ENCODE measurements at places on chromosomes 12 and 14.

- H3K36me3 ChIP-seq: peaks cover 10% of the 10 kb centered on the region
- H3K27me3 ChIP-seq: no peaks in the 10 kb centered on the region
- no peak for DNase-seq
- H3K27ac ChIP-seq: no peak overlapping the region
- H3K4me1 ChIP-seq: peaks cover 2% of the 10 kb centered on the region
- no peak overlapping the region for H3K4me3 ChIP-seq
These were observed 42.7 kb downstream of the AEBP2 start for GRCh38 chr12:19482036-19482435.

- peaks cover 46% of the 10 kb centered on the region for H3K36me3 ChIP-seq
- H3K4me1 ChIP-seq: peaks cover 9% of the 10 kb centered on the region
- peak overlapping the region; percentile 95 for H3K4me3 ChIP-seq
- no peaks in the 10 kb centered on the region for H3K27me3 ChIP-seq
- DNase-seq: no peak
These were observed 615 bp downstream of the DDX51 start for GRCh38 chr12:132143336-132144071.

- no peaks in the 10 kb centered on the region for H3K4me1 ChIP-seq
- DNase-seq: no peak
- H3K36me3 ChIP-seq: no peaks in the 10 kb centered on the region
- H3K4me3 ChIP-seq: no peak overlapping the region
- no peaks in the 10 kb centered on the region for H3K27me3 ChIP-seq
These were observed 73.4 kb upstream of the PPM1H start for GRCh38 chr12:63008372-63008771.

GRCh38 chr14:91058042-91058581 lies 2.3 kb downstream of the RPS6KA5 start:
- DNase-seq: no peak
- no peaks in the 10 kb centered on the region for H3K27me3 ChIP-seq
- H3K36me3 ChIP-seq: no peaks in the 10 kb centered on the region
- H3K4me1 ChIP-seq: no peaks in the 10 kb centered on the region
- no peak overlapping the region for H3K27ac ChIP-seq

DNA sequence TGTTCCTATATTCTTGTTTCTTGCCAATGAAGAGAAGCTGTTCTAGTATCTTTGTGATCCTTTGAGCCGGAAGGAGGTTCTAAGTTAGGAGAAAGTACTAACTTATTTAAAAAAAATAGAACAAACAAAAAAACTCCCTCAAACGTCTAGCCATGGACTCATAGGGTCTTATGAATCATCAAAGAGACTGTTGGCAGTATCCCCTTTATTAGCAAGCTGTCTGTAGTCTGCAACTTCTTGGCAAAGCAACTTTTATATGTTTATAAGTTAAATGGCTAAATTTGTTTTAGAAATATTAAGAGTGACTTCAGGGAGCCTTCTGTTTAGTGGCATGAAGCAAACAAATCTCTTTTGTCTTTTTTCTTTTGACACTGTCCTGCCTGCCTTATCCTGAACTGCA lies 291.9 kb downstream of the FUT8 start:
- no peak overlapping the region for H3K4me3 ChIP-seq
- no peaks in the 10 kb centered on the region for H3K36me3 ChIP-seq
- no peaks in the 10 kb centered on the region for H3K27me3 ChIP-seq
- DNase-seq: peak; percentile 75
- H3K4me1 ChIP-seq: peaks cover 5% of the 10 kb centered on the region
- H3K27ac ChIP-seq: no peak overlapping the region

GRCh38 chr12:88303335-88303734 lies 161.2 kb downstream of the TMTC3 start:
- H3K27ac ChIP-seq: no peak overlapping the region
- no peak overlapping the region for H3K4me3 ChIP-seq
- H3K27me3 ChIP-seq: no peaks in the 10 kb centered on the region
- peaks cover 14% of the 10 kb centered on the region for H3K4me1 ChIP-seq
- H3K36me3 ChIP-seq: no peaks in the 10 kb centered on the region

- no peak overlapping the region for H3K4me3 ChIP-seq
- no peaks in the 10 kb centered on the region for H3K36me3 ChIP-seq
- H3K4me1 ChIP-seq: no peaks in the 10 kb centered on the region
- no peak overlapping the region for H3K27ac ChIP-seq
These were observed 1.4 kb downstream of the LRTM2 start for GRCh38 chr12:1821805-1822204.

- H3K36me3 ChIP-seq: no peaks in the 10 kb centered on the region
- H3K27ac ChIP-seq: no peak overlapping the region
- no peak overlapping the region for H3K4me3 ChIP-seq
- peaks cover 8% of the 10 kb centered on the region for H3K4me1 ChIP-seq
These were observed 5.8 kb downstream of the IGF1 start for GRCh38 chr12:102474438-102475064.

DNA sequence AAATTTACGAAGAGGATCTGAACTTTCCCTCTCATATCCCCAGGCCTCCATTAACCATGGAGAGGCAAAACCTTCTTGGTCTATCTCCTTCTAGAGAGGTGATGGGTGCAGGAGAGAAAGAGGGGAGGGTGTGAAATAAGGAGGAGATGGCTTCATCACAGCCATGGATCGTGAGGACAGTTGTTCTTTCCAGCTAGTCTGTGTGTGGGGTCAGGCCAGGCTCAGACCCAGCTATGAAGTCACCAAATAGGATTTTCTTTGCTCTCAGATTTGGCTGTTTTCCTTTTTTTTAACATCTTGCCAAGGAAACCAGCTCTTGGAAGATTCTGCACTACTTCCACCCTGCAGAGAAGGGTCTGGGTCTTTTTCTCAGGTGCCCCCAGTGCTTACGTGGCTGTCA lies 64.9 kb upstream of the FAM181A start:
- H3K4me1 ChIP-seq: no peaks in the 10 kb centered on the region
- no peaks in the 10 kb centered on the region for H3K27me3 ChIP-seq
- H3K36me3 ChIP-seq: no peaks in the 10 kb centered on the region

- no peak for DNase-seq
- H3K27me3 ChIP-seq: no peaks in the 10 kb centered on the region
- no peaks in the 10 kb centered on the region for H3K4me1 ChIP-seq
- no peak overlapping the region for H3K27ac ChIP-seq
These were observed 1244.4 kb upstream of the SEL1L start for GRCh38 chr14:82778008-82778590.

GRCh38 chr12:32398181-32398580 lies 1.2 kb upstream of the FGD4 start:
- H3K4me1 ChIP-seq: no peaks in the 10 kb centered on the region
- H3K4me3 ChIP-seq: no peak overlapping the region
- peaks cover 33% of the 10 kb centered on the region for H3K27me3 ChIP-seq
- no peak for DNase-seq

GRCh38 chr12:51036279-51036678 lies 10.1 kb upstream of the SLC11A2 start:
- DNase-seq: no peak
- H3K36me3 ChIP-seq: no peaks in the 10 kb centered on the region
- no peak overlapping the region for H3K27ac ChIP-seq
- no peaks in the 10 kb centered on the region for H3K4me1 ChIP-seq
- H3K27me3 ChIP-seq: no peaks in the 10 kb centered on the region
- no peak overlapping the region for H3K4me3 ChIP-seq

GRCh38 chr14:105299654-105300541 lies 903 bp downstream of the BRF1 start:
- H3K4me3 ChIP-seq: peak overlapping the region; percentile 96
- H3K36me3 ChIP-seq: no peaks in the 10 kb centered on the region
- H3K27me3 ChIP-seq: no peaks in the 10 kb centered on the region

DNA sequence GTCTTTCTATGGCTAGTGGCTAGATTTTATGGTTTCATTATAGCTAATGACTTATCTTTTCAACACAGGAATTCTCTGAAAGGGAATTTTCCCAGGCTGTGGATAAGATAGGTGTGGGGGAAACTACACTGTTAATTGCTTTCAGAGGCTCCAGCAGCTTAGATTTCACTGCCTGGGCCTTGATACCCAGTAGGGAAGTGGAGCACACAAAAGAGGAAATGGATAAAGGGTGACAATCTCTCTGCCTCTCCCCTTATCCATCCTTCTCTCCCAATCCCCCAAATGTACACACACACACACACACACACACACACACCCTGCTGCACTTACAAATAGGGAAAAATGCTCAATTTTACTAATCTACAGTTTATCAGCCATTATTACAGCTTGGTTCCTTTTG lies 19.1 kb downstream of the SIX4 start:
- no peak overlapping the region for H3K27ac ChIP-seq
- no peak for DNase-seq
- H3K36me3 ChIP-seq: no peaks in the 10 kb centered on the region
- no peaks in the 10 kb centered on the region for H3K4me1 ChIP-seq
- H3K27me3 ChIP-seq: no peaks in the 10 kb centered on the region
- no peak overlapping the region for H3K4me3 ChIP-seq

DNA sequence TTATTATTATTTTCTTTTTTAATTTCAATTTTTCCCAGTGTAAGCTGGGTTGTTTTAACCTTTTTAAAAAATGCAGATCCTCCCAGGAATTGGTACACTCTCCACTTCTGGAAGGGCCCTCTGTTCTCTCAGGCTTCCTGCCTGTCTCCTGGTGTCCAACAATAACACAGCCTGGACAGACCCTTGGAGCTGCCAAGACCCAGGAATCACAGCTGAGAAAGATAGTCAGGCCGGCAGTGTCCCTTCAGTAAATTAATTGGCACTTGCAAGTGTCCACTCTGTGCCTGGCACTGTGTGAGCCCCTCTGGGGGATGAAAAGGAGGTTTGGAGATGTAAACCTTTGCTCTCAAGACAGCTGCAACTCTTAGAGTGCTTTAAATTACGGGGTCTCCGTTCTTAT lies 113.3 kb downstream of the SMOC1 start:
- H3K4me3 ChIP-seq: no peak overlapping the region

- H3K36me3 ChIP-seq: no peaks in the 10 kb centered on the region
- no peaks in the 10 kb centered on the region for H3K4me1 ChIP-seq
- peak; percentile 47 for DNase-seq
- H3K27me3 ChIP-seq: no peaks in the 10 kb centered on the region
- H3K27ac ChIP-seq: no peak overlapping the region
These were observed 723.4 kb upstream of the MDGA2 start for GRCh38 chr14:48398675-48399282.

- H3K36me3 ChIP-seq: peaks cover 2% of the 10 kb centered on the region
- peak; percentile 49 for DNase-seq
- H3K27ac ChIP-seq: peak overlapping the region; percentile 97
- peak overlapping the region; percentile 96 for H3K4me3 ChIP-seq
- peaks cover 2% of the 10 kb centered on the region for H3K4me1 ChIP-seq
- no peaks in the 10 kb centered on the region for H3K27me3 ChIP-seq
These were observed 652 bp downstream of the BAZ1A start for GRCh38 chr14:34874386-34875030.

GRCh38 chr12:63083046-63083445 lies 68.0 kb downstream of the AVPR1A start:
- DNase-seq: no peak
- no peak overlapping the region for H3K27ac ChIP-seq
- no peaks in the 10 kb centered on the region for H3K27me3 ChIP-seq
- H3K4me1 ChIP-seq: no peaks in the 10 kb centered on the region
- H3K36me3 ChIP-seq: no peaks in the 10 kb centered on the region

GRCh38 chr14:35073486-35073885 lies 27.4 kb downstream of the FAM177A1 start:
- no peak overlapping the region for H3K27ac ChIP-seq
- peaks cover 16% of the 10 kb centered on the region for H3K36me3 ChIP-seq
- no peak overlapping the region for H3K4me3 ChIP-seq
- H3K4me1 ChIP-seq: no peaks in the 10 kb centered on the region

- H3K36me3 ChIP-seq: no peaks in the 10 kb centered on the region
- peak; percentile 42 for DNase-seq
- H3K4me1 ChIP-seq: peaks cover 3% of the 10 kb centered on the region
- no peak overlapping the region for H3K27ac ChIP-seq
- H3K4me3 ChIP-seq: no peak overlapping the region
These were observed 67.4 kb upstream of the FBRSL1 start for GRCh38 chr12:132422381-132423043.

DNA sequence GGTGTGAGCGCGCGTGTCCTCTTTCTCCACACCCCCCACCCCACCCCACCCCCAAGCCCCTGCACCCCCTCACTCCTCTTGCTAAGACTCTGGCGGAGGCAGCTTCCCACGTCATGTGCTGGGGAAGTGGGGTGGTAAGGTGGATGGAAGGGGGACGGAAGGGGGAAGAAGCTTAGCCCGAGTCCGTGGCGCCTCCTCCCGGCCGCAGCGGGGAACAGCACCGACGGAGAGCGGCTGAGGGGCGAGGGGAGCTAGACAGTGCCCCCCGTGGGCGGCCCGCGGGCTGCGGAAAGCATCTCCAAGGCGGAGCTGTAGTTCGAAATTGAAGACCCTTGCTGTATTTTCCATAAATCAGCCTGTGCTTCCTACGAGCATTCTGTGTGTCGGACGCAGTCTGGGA lies 588 bp upstream of the GRIN2B start:
- no peak overlapping the region for H3K4me3 ChIP-seq
- no peaks in the 10 kb centered on the region for H3K36me3 ChIP-seq

- H3K4me3 ChIP-seq: no peak overlapping the region
- H3K27me3 ChIP-seq: no peaks in the 10 kb centered on the region
- peak; percentile 84 for DNase-seq
- H3K4me1 ChIP-seq: peaks cover 8% of the 10 kb centered on the region
These were observed 460.1 kb downstream of the NAV3 start for GRCh38 chr12:78290606-78291345.

- peaks cover 16% of the 10 kb centered on the region for H3K4me1 ChIP-seq
- no peaks in the 10 kb centered on the region for H3K36me3 ChIP-seq
- H3K27ac ChIP-seq: no peak overlapping the region
- no peak overlapping the region for H3K4me3 ChIP-seq
- H3K27me3 ChIP-seq: no peaks in the 10 kb centered on the region
These were observed 13.0 kb upstream of the ITPR2 start for GRCh38 chr12:26845984-26846383.

DNA sequence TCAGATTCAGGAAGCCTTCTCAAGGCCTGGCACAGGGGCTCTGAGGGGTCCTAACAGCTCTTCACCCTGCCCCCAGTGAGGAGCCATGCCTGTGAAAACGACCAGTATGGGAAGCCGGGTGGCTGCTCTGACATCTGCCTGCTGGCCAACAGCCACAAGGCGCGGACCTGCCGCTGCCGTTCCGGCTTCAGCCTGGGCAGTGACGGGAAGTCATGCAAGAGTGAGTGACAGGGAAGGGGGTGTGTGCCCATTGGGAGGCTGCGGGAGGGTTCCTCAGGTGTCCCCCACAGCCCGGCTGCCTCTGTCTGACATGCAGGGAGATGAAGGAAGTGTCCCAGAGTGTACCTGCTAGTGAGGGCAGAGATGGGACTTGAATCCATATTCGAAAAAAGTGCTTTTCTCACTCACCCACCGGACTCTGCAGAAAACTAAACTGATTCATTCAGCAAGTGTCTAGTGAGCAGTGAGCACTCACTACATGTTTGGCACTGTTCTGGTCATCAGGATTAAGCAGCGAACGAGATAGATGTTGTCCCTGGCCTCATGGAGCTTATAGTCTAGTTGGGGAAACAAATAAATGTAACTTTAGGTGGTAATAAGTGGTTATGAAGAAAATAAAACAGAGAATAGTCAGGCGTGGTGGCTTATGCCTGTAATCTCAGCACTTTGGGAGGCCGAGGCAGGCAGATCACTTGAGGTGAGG lies 9.4 kb upstream of the LRP1-AS start:
- DNase-seq: no peak
- H3K36me3 ChIP-seq: peaks cover 91% of the 10 kb centered on the region
- H3K4me3 ChIP-seq: no peak overlapping the region
- no peaks in the 10 kb centered on the region for H3K27me3 ChIP-seq
- no peak overlapping the region for H3K27ac ChIP-seq
- peaks cover 16% of the 10 kb centered on the region for H3K4me1 ChIP-seq

Data from IMR-90 (cell line).